ENCODE measurements at places on chromosomes 1 and 21. TPM values are rescaled to one million over a fixed set of nuclear protein-coding genes. Genes with fewer than 3 reads are reported as not detected.

ZZZ3 gene
- total RNA-seq: 24.8 TPM

WNT2B gene
- total RNA-seq: 44.4 TPM

CFHR4 gene
- total RNA-seq: not detected

GIPC2 gene
- total RNA-seq: 0.25 TPM

PRCC gene
- total RNA-seq: 43.4 TPM

FHL3 gene
- 71.1 TPM for total RNA-seq

KMO gene
- total RNA-seq: 0.33 TPM

TAL1 gene
- total RNA-seq: 1.5 TPM

ILDR2 gene
- total RNA-seq: 4.4 TPM

CATSPERE gene
- total RNA-seq: 0.16 TPM

INKA2 gene
- total RNA-seq: under 0.01 TPM

LCE3E gene
- total RNA-seq: not detected

C1orf198 gene
- total RNA-seq: 101 TPM

KIF26B gene
- total RNA-seq: 2.6 TPM

NTMT2 gene
- total RNA-seq: not detected

KCNK2 gene
- total RNA-seq: 0.25 TPM

OPRD1 gene
- under 0.01 TPM for total RNA-seq

RNU1-3 gene
- total RNA-seq: under 0.01 TPM

BOLA1 gene
- 26.9 TPM for total RNA-seq

C4BPA gene
- total RNA-seq: not detected

OXCT2 gene
- total RNA-seq: 1.9 TPM

EDARADD gene
- total RNA-seq: 2.4 TPM

AJAP1 gene
- total RNA-seq: 0.13 TPM

CDCA8 gene
- 2.2 TPM for total RNA-seq

ADAMTS1 gene
- 28.4 TPM for total RNA-seq

SERPINC1 gene
- not detected for total RNA-seq

UMODL1 gene
- not detected for total RNA-seq

TMEM269 gene
- total RNA-seq: 0.25 TPM

SLAMF8 gene
- total RNA-seq: not detected

LEPROT gene
- 53.0 TPM for total RNA-seq

LGR6 gene
- not detected for total RNA-seq

ALX3 gene
- not detected for total RNA-seq

GBP6 gene
- total RNA-seq: not detected

RORC gene
- total RNA-seq: under 0.01 TPM

NOS1AP gene
- 0.38 TPM for total RNA-seq

NFASC gene
- not detected for total RNA-seq

C1orf185 gene
- total RNA-seq: not detected

MANEAL gene
- total RNA-seq: 0.81 TPM

CELA2B gene
- not detected for total RNA-seq

TBX15 gene
- total RNA-seq: 0.13 TPM

CHIA gene
- not detected for total RNA-seq

TRABD2B gene
- total RNA-seq: 0.33 TPM

NPPB gene
- total RNA-seq: 7.4 TPM

IARS2 gene
- 50.3 TPM for total RNA-seq

GPR25 gene
- 0.33 TPM for total RNA-seq

UAP1 gene
- 57.8 TPM for total RNA-seq

CD1E gene
- not detected for total RNA-seq

EXTL2 gene
- 11.4 TPM for total RNA-seq

CAMK1G gene
- 0.51 TPM for total RNA-seq

DCAF8 gene
- total RNA-seq: 36.2 TPM

PLEKHA6 gene
- 8.6 TPM for total RNA-seq

PRAMEF7 gene
- not detected for total RNA-seq

RHD gene
- total RNA-seq: not detected

HUNK gene
- total RNA-seq: 0.13 TPM

All from mesangial cell (primary cell).